Umbilical cord (tissue), 2 donors: ENCODE measurements at places on chromosomes 12 and 14. TPM values are rescaled to one million over a fixed set of nuclear protein-coding genes. Genes with fewer than 3 reads are reported as not detected.

DNA sequence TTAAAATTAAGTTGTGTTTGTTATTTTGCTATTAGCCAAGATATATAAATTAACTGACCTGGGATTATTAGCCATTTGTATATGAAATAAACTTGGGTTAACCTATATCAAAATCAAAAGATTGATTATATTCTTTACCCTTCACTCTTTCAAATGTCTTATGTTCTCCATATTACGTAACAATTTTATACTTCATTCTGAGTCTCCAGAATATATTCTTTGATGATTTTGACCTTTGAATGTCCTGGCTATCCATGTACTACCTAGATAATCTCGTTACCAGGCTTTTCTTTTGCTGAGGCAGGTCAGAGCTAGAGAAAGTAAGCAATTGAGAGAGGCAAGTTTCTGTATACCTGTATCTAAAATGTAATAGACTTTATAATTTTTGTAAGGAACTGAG is 3.6 kb downstream of the PPM1A start:
- DNase-seq, result no peak

DNA sequence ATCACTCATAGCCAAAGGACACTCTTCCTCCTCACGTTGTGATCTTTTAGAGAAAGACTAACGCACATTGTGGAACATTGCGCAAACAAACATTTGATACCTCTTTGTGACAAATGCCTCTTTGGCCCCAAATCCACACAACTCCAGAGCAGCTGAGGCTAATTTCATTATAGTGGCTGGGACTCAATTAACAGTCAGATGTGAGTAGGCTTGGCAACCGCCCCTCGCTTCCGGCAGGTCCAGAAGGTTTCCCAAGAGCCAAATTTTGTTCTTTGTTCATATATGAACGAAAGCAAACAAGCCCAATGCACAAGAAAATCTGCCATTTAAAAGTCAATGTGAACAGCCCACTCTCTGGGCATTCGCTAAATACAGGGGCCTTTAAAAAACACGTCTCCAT is 273.9 kb downstream of the GLT1D1 start:
- DNase-seq, result no peak

Gene CLEC9A
- total RNA-seq, result 36.4 TPM

Gene RNASE7
- 4.1 TPM for total RNA-seq

Gene OR10AD1
- total RNA-seq, result 0.96 TPM
